ENCODE measurements at places on chromosomes 1 and 21.

GRCh38 chr1:53316766-53317581 is 10.9 kb downstream of the LRP8 start:
- DNase-seq: no peak

GRCh38 chr1:178048426-178048825 is 45.5 kb upstream of the RASAL2 start:
- DNase-seq: no peak

GRCh38 chr1:205703072-205703471 is 22.8 kb upstream of the SLC45A3 start:
- DNase-seq: peak; percentile 37

GRCh38 chr1:241181471-241181870 is 175.5 kb downstream of the RGS7 start:
- DNase-seq: no peak

DNA sequence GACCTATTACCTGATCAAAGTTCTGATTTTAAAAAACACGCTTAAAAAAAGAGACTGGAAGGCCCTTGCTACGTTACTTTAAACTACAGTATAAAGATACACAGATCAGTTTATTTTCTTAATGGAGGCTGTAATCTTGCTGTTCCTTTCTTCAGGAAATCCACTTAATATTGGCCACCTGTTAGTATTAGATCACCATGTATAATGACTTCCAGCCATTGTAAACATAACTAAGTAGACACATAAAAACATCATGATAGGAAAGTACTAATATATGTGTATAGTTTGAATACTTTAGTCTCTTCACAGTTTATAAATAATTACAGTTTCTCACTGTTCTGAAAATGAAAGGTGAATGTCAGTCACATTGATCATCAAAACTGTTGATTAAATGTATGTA is 68.6 kb downstream of the ADGRL2 start:
- DNase-seq: no peak

DNA sequence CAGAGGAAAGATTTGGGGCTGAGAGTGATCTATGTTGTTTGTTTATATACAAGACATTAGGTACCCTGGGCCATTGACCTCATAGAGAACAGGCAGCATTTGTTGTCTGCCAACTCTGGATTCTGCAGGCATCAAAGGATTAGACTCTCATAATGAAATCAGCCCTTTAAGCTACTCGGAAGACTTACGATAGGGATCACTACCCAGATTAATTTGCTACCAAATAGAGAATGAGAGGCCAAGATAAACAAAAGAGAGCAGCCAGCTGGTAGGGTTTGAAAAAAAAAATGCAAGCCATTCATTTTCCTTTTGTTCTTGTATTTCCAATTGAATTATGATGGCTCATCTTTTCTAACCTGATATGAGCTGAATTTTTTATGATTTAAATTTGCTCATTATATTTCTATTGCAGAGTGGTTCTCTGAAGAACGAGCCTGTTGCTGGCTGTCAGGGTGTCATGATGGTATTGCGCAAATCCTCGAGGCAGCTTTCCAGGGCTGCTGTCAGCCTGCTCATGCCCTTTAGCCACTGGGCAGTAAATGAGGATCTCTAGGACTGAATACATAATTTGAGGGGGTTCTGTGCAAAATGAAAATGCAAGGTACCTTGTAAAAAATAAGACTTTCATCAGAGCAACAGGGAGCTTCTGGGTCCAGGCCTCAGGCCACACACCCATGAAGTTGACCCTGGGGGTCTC is 116.4 kb upstream of the KCNJ15 start:
- DNase-seq: no peak

DNA sequence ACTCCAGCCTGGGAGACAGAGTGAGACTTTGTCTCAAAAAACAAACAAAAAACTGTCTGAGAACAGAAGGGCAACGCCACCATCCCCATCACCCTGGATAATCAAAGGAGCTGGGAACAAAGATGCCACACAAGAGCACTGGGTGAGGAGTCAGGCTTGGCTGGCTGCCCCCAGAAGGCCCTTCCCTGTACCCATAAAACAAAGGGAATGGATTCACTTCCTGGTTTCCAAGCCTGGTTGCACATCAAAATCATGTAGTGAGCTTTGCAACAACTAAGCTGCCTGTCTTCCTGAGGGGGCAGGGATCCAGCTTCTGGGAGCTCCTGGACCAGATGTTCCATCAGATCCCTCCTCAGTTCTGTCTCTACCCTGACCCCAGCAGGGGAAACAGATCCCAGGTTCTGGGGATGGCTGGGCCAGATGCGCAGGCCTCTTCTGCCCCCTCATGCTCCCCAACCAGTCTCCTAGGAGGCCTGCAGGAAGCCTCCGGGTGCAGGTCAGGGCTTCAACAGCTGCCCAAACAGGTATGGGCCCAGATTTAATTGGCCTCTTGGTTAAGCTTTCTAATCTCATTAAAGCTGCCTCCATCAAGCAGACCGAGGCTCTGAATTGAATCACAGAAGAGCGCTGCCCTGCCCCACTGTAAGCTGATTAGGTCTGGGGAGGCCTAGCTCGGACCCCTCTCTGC is 97.8 kb downstream of the MRPL37 start:
- no peak for DNase-seq

GRCh38 chr1:234553240-234554188 is 56.5 kb downstream of the IRF2BP2 start:
- no peak for DNase-seq

- DNase-seq: peak; percentile 71
Observed at GRCh38 chr21:45309069-45309986, 21.6 kb upstream of the POFUT2 start.

DNA sequence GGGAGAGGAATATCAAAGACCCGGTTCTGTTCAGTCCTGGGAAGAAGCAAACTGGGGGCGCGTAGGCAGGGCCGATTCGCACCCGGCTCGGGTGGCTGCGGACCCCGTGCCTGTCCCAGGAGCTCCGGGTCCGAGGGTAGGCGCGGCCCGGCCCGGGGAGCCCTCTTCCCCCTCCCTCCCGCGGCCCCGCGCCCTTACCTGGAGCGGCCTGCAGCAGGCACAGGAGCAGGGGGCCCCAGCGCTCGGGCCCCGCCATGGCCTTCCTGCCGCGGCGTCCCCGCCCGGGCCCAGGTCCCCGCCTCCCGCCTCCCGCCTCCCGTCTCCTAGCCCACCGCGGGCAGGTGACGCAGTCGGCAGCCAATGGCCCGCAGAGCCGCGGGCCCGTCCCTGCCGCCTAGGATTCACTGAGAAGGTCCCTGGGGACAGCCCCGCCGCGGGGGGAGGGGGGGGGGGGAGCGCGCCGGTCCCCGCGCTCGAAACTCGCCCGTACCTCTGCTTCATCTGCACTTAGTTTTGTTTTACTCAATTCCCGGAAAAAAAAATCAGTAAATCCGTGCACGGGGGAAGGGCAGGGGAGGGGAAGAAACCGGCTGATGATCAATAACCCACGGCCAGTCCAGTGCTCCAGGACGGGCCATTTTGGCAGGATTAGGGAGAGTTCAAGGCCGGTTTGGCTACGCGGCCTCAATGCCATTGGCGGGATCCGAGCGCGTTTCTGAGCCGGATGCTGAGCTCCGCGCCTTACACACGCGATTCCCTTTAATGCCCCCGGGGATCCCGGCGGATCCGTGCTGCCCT is at the start of gene IFNLR1:
Gene IFNLR1, minus strand, starts transcription at position 297 of the 798 bp plus-strand sequence. Its CDS starts 41 bp downstream, at position 256.
- DNase-seq: peak; percentile 87

- no peak for DNase-seq
Observed at GRCh38 chr21:38166173-38166535, 90.6 kb upstream of the KCNJ15 start.

DNA sequence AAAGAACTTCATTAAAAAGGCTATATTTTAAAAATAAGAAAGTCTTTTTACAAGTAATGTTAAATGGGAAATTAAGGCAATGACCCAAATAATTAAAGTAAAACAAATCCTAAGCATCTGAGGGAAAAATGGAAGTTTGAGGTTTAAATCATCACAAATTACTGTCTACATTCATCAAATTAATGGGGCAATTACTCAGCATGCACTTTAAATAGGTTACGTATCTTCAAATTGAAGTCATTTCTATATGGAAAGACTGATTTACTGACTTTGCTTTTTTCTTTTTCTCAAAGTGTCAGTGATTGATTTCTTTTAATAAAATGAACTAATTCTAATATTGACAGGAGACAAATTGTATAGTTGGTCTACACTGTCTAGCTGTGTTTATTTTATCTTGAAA is 1452.3 kb downstream of the NCAM2 start:
- no peak for DNase-seq

GRCh38 chr1:31153423-31153822 is 86.3 kb downstream of the NKAIN1 start:
- no peak for DNase-seq

DNA sequence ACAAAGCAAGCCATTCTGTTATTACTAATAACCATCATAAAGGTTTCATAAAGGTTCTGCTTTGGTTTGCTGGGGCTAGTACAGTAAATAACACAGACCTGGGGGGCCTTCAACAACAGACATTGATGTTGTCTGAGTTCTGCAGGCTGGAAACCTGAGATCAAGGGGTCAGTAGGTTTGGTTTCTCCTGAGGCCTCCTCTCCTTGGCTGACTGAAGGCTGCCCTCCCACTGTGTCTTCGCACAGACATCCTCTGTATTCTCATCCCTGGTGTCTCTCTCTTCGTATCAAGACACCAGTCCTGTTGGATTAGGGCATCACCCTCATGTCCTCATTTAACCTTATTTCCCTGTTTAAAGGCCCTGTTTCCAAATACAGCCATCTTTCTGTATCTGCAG is 37.3 kb downstream of the HUNK start:
- DNase-seq: no peak

- no peak for DNase-seq
Observed at GRCh38 chr1:226097866-226098625, 35.5 kb downstream of the H3-3A start.

GRCh38 chr21:32698971-32699693 is 28.7 kb downstream of the SYNJ1 start:
- no peak for DNase-seq

GRCh38 chr1:203076031-203076511 is 9.7 kb downstream of the MYOG start:
- DNase-seq: no peak

DNA sequence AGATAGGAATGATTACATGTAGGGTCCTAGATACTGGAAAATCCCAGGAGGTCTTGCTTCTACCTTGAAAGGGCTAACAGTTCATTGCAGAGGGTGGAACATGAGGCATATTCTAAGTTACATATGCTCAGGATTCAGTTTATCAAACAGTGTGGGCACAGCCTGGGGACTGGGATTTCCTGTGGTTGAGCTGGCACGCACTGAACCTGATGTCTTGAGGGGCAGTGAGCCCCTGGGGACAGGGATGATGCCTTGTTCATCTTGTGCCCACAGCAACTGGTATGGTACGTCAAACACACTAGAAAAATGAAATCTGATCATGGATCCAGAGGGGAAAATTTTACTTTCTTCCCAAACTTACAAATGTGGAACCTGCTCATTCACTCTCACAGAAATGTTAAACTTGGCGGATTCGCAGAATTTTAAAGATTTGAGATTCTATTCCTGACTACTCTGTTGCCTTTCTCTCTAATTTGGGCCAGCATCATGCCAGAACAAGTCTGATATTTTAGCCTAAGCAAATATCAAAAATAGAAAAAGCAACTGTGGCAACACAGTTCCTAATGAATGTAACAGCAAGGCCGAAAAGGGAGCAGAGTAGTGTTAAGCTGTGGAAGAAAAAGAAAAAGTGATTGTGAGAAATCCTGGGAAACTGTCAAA is 68.2 kb upstream of the COL24A1 start:
- no peak for DNase-seq

- no peak for DNase-seq
Observed at GRCh38 chr21:42690586-42690985, 37.2 kb downstream of the PDE9A start.
